ENCODE measurements at places on chromosomes 16 and 17.

GRCh38 chr17:69477204-69477902 is 62.9 kb downstream of the MAP2K6 start:
- DNase-seq: no peak

GRCh38 chr17:34161690-34162089 is 93.4 kb upstream of the CCL2 start:
- DNase-seq: no peak

DNA sequence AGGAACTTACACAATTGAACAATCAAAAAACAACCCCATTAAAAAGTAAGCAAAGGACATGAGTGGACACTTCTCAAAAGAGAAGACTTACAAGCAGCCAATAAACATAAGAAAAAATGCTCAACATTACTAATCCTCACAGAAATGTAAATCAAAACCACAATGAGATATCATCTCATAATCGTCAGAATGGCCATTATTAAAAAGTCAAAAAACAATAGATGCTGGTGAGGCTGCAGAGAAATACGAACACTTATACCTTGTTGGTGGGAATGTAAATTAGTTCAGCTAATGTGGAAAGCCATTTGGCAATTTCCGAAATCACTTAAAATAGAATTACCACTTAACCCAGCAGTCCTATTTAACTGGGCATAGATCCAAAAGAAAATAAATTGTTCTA is 301.9 kb upstream of the KCNJ16 start:
- no peak for DNase-seq

DNA sequence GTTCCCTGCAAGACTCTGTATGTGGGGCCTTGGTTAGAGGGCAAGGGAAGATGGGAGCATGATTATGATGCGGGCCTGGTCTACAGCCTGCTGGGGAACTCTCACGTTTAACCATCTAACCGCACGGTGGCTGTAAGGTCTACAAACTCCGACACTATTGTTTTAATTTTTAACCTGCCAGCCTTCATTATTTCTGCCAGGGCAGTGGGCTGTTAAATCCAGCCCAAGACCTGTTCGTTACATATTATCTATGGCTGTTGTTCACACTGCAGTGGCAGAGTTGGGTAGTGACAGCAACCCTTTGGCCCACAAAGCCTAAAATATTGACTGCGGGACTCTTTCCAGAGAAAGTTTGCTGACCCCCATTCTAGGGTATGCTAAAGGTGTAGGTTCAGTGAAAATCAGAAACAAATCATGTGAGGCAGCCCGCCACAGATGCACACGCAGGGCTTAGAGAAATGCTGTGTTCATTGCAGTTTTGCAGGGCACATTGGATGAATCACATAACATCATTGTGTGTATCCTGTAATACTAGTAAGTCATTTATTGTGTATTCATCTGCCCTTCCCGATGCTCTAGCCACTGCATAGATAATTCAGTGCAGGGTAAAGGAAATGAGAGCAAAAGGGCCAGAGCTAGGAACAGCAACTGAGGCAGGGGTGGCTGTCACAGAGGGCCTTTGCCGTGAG is 14.3 kb downstream of the SNX29 start:
- no peak for DNase-seq

GRCh38 chr16:77925531-77925930 is 96.8 kb upstream of the CLEC3A start:
- DNase-seq: no peak

GRCh38 chr17:46977348-46977747 is 1.7 kb downstream of the RPRML start:
- DNase-seq: no peak

DNA sequence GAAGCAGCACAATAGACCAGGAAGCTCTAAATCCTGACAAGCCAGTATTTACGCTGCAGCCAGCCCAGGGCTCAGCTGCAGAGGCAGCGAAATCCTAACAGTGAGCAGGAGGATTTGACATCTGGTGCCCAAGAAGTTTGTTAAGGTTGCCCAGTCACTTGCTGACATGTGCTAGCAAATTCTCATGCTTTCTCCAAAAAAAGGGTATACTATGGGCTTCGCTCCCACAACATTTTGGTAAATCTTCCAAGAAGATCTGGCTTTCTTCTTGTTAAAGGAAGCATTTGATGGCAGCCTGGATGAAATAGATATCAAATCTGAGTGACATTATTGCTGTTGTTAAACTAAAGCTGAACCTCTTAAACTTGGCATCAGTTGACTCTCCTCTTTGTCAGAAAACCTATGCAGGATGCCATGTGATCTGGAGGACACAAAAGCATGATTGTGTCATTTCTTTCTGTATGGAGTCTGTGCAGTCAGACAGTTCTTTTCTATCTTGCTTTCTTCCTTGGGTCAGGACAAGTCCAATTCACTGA is 949.7 kb upstream of the RBFOX1 start:
- no peak for DNase-seq

DNA sequence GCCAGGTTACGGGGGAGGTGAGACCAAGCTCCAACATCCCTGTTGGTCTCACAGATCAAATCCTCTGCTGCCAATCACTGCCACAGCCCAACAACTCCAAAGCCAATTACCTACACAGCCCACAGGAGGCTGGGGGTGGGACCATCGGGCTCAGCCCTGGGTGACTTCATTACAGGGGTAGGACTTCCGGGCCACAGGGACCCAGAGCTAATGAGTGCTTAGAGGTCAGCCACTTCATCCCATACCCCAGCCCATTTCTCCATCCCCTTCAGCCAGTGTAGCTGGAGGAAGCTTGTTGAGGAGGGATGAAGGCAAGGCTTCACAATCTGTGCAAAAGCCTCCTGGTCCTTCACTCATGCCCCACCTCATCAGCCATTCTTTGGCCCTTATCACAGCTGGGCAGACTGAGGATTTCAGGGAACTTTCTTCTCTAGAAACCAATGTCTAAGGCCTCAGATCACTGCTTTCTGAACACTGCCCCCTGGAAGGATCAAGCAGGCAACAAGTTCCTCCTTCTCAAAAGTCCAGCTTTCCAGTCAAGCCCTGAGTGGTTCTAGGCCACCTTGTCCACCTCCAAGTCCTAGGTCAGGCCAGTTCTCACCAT is 5.8 kb downstream of the FOXN1 start:
- DNase-seq: no peak

- DNase-seq: no peak
These were observed 5.0 kb downstream of the SLC26A11 start for GRCh38 chr17:80225230-80225629.

DNA sequence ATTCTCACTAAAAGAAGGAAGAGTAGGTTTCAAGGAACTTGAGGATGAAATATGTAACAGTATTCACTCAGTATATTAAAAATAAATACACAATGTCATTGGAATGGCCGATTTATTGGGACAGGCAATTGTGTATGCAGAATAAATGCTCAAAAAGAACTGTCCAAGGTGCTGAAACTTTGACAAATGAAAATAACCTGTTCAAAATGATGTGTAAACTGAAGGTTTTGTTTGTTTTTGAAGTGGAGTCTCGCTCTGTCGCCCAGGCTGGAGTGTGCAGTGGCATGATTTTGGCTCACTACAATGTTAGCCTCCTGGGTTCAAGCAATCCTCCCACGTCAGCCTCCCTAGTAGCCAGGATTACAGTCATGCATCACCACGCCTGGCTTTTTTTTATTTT is 318.7 kb upstream of the RBFOX1 start:
- no peak for DNase-seq

DNA sequence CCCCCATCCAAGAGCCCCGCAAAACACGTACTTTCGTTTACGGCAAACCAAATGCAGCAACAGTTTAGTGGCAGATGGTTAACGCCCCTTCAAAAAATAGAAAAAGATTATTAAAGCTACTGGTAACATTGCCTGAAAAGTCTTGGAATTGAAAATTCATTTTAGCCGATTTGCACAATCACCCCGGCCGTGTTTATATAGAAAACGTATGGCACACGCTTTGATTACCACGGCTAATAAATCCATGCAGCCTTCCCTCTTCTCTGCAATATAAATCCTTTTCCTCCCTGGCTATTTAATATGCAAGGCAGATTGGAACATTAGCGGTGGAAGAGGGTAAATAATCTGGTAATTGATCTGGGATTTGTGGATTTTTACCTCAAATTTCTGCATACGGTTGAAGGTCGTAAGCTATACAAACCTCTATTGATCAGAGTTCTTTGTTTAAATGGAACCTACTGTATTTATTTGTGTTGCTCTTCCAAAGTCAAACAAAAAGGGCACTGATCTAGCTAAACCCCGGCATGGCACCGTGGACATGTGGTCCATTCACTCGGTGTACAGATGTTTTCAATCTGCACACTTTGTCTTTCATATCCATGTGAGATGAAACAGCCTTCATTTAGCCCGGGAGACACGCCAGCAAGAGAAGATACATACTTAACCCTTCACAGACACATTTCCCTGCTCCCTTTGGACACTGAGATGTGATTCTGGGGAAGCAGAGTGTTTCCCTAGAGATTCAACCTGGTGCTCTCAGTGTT is 238.1 kb upstream of the MAF start:
- DNase-seq: peak; percentile 30

- no peak for DNase-seq
These were observed 123.4 kb downstream of the ZFHX3 start for GRCh38 chr16:72924537-72924926.

GRCh38 chr16:83541231-83541630 is 266.5 kb upstream of the HSBP1 start:
- peak; percentile 32 for DNase-seq

- peak; percentile 45 for DNase-seq
These were observed 1.7 kb downstream of the RAD51D start for GRCh38 chr17:35117984-35118383.
